ENCODE measurements at places on chromosomes 3 and 15.

GRCh38 chr3:101695779-101696372, 9.4 kb upstream of the RPL24 start:
- no peak for DNase-seq

DNA sequence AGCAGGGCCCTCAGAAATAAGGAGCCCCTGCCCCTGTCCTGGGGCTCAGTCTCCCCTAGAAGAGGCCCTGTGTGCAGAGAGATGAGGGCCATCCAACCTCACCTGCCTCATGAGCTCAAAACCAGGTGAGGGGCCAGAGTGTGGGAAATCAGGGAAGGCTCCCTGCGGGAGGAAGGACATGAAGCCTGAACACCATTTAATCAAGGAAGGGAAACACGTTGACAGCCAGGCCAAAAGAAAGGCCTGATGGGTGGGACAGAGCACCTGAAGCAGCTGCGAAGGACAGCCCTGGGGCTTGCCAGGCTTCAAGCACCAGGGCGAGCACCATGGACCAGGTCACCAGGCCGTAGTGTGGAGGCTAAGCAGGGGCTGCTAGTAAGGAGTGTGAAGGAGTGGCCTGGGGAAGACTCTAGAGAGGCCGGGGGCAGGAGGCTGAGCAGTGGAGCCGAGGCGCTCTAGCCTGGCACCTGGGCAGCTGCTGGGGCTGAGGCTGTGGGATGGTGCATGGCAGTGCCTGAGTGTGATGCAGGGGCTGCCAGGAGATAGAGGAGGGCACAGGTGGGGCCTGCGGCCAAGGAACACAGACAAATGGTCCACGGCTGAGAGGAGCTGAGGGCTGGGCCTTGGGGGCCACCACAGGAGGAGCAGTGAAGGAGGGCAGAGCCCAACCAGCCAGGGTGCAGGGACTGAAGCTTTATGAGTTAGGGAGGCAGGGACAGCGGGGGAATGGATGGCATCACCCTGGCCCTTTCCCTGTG, 16.1 kb downstream of the ACAA1 start:
- DNase-seq: no peak

GRCh38 chr15:57505056-57505715, 86.5 kb upstream of the MYZAP start:
- no peak for DNase-seq

DNA sequence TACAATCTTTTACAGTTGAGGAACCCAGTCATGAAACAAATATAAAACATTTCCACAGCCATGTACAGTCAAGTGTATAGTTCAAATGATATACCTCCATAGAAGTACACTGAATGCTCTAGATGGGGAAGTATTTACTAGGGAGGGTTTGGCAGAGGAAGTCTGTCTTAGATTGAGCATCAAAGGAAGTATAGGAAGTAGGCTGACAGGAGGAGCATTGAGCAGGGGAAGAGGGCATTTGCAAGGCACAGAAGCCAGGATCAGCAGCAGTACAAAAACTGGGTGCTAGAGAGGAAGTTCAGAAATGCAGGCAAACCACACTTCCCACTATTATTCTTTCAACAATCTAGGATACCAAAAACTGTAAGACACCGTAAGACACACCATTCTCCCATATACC, 122.6 kb downstream of the ANO10 start:
- DNase-seq: no peak

DNA sequence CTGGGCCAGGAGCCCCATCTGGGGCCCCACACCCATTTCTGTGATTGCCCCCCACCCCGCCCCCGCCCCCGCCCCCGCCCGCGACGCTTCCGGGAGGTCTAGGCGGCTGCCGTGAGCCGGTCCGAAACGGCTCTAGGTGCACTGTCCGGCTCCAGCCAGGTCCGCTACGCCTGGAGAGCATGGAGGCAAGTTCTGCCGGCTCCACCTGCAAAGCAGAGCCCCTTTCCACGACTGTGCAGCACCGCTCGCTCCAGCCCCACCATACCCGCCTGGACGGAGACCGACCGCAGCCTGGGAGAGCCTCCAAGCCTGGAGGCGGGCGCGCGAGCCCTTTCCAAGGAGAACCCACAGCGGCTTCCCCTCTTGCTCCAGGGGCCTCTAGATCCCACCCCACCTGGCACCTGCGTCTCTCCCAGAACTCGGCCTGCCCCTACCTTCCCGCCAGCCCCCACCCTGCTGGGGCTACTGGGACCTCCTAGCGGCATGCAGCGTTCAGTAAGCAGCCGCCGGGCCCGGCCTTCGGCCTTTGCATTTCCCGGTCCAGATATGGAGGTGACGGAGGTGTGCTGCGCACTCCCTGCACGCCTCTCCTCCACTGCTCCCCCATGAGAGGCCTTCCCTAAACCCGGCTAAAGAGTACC, 66.2 kb downstream of the KLF13 start:
- no peak for DNase-seq

DNA sequence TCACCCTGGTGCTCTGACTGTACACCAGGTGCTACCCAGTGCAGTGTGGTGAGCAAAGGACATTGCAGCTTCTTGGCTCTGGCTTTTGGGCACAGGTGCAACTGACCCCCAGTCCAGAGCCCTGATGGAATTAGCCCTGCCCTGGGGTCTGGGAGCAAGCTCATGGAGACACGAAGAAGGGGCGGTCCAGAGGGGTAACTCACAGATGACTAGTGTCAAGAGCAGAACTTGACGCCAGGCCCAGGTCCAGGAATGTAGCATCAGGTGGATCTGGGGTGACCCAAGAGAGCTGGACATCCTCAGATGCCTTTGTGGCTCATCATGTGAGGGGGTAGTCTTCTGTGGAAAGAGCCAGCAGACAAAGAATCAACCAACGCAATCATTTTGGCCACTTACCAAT, 88.9 kb downstream of the ASB7 start:
- no peak for DNase-seq

GRCh38 chr15:31752065-31752762, 278.1 kb upstream of the CHRNA7 start:
- no peak for DNase-seq

- no peak for DNase-seq
Observed at GRCh38 chr15:29150515-29151483, 118.8 kb downstream of the NSMCE3 start.

DNA sequence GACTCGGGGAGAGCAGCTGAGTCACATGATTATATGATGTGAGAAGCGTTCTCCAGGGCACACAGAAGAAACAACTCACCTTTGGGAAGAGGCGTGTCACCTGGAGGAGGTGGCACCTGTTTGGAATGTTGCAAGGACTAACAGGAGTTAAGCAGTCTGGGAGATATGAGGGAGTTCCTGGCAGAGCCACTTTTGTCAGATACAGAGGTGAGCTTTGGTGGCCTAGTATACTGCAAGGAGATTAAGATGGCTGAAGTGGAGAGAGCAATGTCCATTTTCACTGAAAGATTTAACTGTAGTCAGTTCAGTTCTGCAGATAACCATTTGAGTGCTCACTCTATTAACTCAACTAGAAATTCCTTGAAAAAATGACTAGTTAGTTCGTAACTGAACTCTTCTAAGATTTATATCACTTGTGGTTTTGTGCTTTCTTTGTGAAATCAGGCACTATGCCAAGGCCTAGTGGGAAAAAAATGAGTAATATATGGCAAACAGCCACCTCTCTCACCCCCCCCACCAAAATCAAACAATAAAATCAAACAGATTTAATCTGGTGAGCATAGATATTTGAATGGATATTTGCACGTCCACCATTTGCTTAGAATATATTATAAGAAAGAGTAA, 61.3 kb downstream of the CRYBG3 start:
- DNase-seq: no peak
